NCI-H226 (cell line): ENCODE measurements at places on chromosomes 12 and 14.

DNA sequence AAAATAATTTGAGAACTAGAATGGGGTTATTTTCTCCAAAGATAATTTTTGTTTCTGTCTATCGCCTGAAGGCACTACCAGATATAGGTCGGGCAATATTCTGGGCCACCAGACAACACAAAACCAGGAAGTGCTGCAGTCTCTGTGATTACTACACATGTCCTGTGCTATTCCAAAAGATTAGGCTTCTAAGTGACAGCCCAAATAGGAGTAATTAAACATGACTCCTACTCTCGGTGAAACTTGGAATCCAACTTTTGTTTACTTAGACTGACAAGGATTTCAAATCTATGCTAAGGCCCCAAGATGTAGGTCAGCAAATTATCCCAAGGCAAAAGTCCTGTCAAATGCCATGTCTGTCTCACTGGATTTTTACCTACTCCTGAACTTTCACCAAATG is 157.6 kb upstream of the LRFN5 start:
- peak; percentile 9 for DNase-seq

DNA sequence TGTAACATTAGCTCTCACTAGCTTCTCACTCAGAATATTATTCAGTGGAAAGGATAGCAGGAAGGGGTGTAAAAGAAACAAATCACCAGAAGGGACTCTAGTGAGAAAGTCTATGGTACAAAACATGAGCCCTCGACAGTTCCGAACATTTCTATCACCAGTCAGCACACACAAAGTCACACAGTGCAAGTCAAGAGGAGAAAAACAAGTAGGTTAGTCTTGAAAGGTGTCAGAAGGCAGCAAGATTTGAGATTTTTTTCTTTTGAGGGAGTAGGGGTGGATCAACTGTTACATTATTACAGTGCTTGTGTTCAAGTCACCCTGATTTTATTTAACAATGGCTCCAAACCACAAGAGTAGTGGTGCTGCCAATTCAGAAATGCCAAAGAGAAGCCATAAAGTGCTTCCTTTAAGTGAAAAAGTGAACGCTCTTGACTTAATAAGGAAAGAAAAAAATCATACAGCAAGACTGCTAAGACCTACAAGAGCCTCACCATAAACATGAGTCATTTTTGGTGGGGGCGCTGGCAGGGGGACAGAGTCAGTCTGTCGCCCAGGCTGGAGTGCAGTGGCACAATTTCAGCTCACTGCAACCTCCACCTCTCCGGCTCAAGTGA is 42.3 kb downstream of the GNS start:
- DNase-seq = no peak

- DNase-seq = no peak
Observed at GRCh38 chr14:97276573-97276972, 479.4 kb downstream of the VRK1 start.

DNA sequence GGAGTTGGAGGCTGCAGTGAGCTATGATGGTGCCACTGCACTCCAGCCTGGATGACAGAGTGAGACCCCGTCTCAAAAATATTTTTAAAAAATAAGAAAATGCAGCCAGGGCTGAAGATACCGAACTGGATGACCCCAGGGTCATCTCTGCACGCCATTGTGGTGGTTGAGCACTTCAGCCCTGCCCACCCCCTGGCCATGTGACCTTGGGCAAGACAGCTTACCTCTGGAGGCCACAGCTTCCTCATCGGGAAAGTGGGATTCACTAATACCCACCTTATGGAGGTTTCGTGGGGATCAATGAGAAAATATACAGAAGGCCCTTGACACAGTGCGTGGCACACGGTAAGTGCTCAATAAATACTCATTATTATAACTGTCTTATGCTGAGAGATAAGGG is 25.5 kb downstream of the MVK start:
- DNase-seq = no peak

DNA sequence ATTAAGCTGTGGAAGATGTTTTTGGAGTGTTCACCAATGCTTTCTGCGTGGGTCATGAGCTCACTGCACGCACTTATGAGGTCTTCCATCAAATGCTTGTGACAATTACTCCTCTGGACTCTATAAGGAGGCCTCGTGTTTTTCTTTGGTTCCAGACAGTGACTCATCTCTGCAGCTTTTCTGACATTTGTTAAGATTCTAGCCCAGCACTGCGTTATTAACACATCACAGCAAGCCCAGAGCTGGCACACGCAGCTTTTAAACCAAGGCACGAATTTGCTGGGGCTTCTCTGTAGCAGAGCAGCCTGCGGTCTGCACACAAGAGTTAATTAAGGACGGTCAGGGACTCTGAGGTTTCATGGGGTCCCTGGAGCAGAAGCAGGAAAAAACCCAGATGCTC is 16.9 kb downstream of the MEG3 start:
- no peak for DNase-seq

GRCh38 chr12:47747126-47747525 is 11.6 kb downstream of the RAPGEF3 start:
- DNase-seq = no peak

- DNase-seq = no peak
Observed at GRCh38 chr12:16347391-16348298, at the start of gene MGST1. MGST1 (plus strand) TSS chr12:16347645; CDS start chr12:16354253, 6,608 bp downstream.

GRCh38 chr12:95304673-95305198 is 87.1 kb downstream of the VEZT start:
- peak; percentile 24 for DNase-seq

DNA sequence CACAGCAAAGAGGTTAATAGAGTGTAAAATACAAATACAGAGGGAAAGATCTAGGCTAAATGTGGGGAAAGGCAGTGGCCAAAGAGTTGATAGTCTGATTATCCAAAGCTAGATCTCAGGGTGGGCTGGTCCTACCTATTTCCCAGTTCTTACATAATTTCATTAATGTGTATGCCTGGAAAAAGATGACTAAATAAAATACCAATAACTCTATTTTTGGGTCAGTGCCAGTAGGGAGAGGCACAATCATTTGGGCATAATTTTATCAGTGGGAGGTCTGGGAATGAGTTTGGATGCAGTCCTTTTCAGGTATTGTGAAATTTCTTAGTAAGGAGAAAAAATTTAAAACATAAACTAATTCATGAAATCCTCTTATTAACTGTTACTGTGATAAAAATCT is 30.6 kb upstream of the CLEC14A start:
- DNase-seq = peak; percentile 54

DNA sequence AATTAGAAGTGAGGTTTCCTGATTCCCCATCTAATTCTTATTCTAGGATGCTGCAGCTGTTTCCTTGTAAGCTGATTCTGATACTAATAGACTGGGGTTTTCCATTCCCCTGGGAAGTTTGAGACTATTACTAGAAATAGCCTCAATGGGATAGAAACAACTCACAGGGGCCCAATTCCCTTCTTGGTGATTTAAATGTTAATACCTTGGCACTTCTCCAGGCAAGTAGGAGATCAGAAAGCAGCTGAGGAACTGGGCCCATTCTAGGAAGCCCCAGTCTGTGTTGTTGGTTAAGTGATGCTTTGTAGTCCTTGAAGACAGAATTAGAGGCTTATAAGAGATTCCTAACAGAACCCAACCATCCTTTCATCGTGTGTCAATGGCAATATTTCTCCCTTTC is 407.0 kb upstream of the SEL1L start:
- DNase-seq = no peak

- no peak for DNase-seq
Observed at GRCh38 chr12:97701901-97702300, 239.3 kb downstream of the RMST start.

DNA sequence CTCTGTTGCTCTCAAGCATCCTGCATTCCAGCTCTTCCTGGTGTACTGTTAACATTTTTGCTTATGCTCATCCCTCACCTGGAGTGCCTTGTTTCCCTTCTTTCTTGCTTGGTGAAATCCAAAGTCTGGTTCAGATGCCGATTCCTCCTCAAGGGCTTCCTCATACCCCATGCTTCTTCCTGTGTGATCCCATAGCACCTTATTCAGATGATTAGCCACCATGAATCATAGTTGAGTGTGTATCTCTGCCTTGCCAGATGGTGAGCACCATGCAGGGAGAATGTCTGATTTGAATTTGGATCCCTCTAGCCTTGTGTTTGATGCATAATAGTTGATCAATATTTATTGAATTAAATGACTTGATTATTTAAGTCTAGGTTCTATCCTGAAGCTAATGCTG is 39.4 kb upstream of the ANO4 start:
- DNase-seq = no peak

DNA sequence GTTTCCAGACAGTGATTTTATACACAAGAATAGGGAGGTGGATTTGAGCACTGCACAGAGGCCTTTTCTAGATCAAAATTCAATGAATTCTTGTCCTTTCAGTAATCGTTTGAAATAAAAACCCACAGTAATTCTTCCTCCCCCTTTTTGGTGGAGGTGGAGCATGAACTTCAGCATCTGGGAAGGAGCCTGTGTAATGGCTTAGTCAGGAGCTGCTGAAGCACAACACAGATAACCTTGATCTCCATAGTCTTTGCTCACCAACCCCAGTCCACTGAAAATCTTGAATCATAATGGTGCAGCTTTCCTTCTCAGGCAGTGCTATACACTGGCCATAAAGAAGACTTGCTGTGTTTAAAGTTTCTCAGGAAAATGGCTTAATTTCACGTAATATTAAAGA is 6.4 kb upstream of the TBPL2 start:
- peak; percentile 91 for DNase-seq

DNA sequence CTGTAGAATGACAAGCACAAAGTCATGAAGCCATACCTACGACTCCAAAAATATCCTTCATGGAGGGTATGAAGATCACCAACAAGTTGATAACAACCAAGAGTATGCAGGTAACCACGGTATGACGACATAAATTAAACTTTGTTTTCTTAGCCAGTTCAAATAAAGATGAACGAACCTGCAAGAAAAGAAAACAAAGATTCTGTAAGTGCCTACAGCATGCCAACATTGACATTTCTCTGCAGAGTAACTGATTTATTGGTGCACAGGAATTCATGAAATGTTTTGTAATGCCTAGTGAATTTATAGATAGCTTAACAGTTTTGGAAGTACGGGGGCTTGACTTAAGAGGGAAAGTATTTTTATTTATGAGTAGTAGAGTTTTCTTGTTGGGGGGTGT is 71.0 kb downstream of the SLC38A1 start:
- no peak for DNase-seq

DNA sequence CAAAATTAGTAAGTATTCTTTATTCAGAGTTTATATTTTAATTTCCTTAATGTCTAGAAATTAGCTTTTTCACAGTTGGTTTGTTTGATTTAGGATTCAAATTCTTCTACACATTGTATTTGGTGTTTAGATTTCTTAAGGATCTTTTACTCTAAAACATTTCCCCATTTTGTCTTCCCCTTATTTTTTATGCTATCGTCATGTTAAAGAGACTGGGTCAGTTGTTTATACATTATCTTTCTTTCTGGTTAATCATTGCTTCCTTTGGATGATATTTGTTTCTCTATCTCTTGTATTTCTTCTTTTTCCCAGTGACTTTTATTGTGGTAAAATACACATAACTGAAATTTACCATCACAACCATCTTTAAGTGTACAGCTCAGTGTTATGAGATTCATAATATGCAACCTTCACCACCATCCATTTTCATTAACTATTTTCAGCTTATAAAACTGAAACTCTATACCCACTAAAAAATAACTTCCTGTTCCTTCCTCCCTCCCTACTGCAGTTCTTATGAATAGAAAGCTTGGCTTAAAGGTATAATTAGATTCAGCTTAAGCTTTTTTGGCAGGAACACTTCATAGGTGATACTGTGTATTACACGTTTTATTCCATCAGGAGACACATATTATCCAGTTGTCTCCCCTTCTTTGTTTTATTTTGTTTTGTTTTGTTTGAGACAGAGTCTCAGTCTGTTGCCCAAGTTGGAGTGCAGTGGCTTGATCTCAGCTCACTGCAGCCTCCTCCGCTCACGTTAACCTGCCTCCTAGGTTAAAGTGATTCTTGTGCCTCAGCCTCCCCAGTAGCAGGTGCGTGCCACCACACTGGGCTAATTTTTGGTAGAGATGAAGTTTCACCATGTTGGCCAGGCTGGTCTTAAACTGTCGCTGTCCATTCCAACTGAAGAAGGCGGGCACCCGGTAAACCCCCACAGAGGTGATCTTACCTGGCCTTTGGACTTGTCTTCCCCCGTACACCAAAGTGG is 45.0 kb downstream of the NOPCHAP1 start:
- DNase-seq = no peak

- no peak for DNase-seq
Observed at GRCh38 chr14:101364503-101365328, 196.6 kb upstream of the DIO3 start.

GRCh38 chr12:53344824-53345485 is 8.8 kb upstream of the SP7 start:
- peak; percentile 75 for DNase-seq

DNA sequence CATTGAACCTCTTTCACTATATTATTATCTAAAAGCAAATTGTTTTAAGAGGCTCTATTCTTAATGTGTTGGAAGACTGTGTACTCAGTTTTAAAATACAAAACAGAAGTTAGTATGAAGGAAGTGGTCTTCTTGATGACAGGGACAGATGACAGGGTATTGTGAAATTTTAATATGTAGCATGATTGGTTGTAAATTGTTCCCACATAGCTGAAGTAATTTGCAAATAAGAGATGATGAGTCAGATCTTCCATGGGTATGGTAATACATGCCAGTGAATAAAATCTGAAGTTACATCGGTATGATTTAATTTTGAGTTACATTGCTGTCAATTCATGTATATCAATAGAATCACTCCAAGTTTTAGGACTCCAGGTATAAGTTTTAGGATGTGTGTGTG is 454.8 kb downstream of the AEBP2 start:
- no peak for DNase-seq

GRCh38 chr12:13154027-13154538 is 42.4 kb upstream of the EMP1 start:
- no peak for DNase-seq

- DNase-seq = peak; percentile 56
Observed at GRCh38 chr14:45249856-45250575, 3.0 kb downstream of the MIS18BP1 start.

DNA sequence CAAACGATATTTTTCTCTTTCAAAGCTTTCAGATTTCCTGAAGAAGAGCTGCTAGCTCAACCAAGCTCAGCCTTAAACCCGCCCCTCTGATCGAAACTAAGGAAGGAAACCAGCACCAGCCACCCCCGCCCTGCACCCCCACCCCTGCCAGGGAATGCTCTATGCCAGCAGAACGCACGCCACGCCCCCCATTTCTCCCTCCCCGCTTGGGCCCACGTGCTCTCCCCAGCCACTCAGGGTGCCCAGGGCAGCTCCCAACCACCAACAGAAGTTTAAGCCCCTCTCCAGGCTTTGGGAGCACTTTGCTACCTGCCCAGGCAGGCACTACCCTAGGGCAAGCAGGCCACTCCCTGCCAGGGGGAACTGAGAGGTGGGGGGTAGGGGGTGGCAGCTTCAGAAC is 18.8 kb upstream of the KRT78 start:
- no peak for DNase-seq

DNA sequence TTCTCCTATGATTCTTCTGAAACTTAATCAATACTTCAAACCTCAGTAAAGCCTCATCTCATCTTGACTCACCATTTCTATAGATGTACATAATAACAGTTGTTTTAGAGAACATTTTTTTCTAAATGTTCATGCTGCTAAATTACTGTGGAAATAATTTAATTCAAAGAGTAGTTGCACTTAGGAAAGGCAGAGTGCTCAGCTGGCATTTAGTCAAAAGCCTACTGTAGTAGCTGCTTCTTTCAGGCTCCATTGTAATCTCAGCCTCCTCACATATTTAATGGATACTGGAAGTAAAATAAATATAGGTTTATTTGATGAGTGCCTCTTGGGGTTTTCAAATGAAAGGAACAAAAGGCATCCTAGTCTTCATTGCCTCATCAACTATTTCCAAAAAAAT is 325.0 kb downstream of the CCER1 start:
- DNase-seq = no peak

GRCh38 chr12:53502983-53503728 is 2.1 kb downstream of the TARBP2 start:
- no peak for DNase-seq

GRCh38 chr12:40261937-40262336 is 37.1 kb downstream of the LRRK2 start:
- no peak for DNase-seq
